ENCODE measurements at places on chromosomes 7 and 10. TPM values are rescaled to one million over a fixed set of nuclear protein-coding genes. Genes with fewer than 3 reads are reported as not detected.

DNA sequence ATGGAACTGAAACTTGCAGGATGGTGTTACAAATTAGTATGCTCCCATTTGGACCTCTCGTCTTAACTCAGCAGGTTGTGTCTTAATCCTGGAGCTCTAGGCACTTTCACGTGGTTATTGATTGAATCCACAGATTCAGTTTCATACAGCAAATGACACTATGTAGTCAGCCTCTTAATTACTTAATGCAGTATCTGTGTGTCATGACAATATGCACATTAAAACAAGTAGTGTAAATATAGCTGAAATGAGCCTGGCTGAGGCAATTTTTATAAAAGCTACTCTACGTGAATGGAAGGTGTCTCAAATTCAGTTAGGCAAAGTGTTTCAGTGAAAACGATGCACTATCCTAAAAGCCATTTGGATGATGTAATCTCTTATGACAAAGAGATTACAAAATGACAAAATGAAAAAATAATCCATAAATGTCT is 86.8 kb downstream of the CD36 start:
- no peak for DNase-seq

LRMDA gene
- total RNA-seq, result not detected

GGCT gene
- 84.4 TPM for total RNA-seq

CDH23 gene
- total RNA-seq, result 2.8 TPM

GARIN1A gene
- total RNA-seq, result 2.6 TPM

GRCh38 chr7:461117-461452 is 58.6 kb downstream of the PDGFA start:
- no peak for DNase-seq

DNA sequence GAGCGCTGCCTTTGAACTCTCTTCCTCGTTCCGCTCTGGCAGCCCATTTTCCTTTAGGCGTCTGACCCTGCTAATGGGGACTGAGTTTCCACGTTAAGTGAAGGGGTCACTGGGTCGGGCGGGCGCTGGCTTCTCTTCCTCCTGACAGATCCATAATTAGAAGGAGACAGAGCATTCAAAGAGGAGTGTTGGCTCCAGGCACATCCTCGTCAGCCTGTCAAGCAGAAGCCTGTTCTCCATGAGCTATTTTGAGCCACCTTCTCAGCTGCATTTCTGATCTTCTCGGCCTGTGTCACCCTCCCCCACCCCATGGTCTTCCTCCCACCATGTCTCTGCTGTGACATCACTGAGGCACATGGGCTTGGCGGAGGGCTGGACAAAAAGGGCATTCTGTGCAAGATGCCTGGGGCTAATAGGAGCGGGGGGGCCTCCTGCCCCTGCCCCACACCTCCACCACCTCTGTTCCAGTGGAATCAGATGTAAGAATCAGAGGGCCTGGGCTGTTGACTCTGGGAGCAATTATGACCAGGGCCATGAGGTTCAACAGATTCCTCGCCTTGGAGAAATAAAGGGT is 248.1 kb downstream of the PLXNA4 start:
- no peak for DNase-seq

- DNase-seq, result no peak
Measured at GRCh38 chr7:42380401-42380800, 143.4 kb upstream of the GLI3 start.

COL13A1 gene
- total RNA-seq, result not detected

CDK14 gene
- 1.7 TPM for total RNA-seq

DNA sequence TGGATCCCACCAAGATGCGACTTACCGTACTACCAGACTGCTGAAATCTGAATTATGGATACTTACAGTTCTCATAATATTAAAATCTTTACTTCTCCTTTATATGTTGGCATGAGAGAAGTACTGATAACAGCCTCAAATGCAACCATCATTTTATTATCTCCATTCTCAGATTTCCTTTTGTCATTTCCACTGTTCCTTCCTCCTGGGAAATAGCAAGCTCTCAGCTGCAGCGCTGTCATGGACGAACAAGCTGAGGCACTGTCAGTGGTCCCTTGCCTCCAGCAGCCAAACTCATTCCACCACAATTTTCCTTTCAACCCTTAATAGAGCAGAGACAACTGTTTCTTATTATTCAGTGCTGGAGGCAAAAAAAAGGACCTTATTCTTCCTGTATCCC is 478.4 kb downstream of the ARL4A start:
- no peak for DNase-seq

- DNase-seq, result no peak
Measured at GRCh38 chr7:47225387-47226131, 356.4 kb downstream of the TNS3 start.

- DNase-seq, result no peak
Measured at GRCh38 chr7:22675917-22676343, 51.1 kb upstream of the IL6 start.

Data from activated T-cell treated with anti-CD3 and anti-CD28 coated beads, Interleukin-2, amount 50 U/mL, for 72 hours (primary cell).